ENCODE measurements at places on chromosomes 1 and 21.

- DNase-seq: no peak
These were observed 29.5 kb downstream of the RRP1B start for GRCh38 chr21:43688906-43689305.

DNA sequence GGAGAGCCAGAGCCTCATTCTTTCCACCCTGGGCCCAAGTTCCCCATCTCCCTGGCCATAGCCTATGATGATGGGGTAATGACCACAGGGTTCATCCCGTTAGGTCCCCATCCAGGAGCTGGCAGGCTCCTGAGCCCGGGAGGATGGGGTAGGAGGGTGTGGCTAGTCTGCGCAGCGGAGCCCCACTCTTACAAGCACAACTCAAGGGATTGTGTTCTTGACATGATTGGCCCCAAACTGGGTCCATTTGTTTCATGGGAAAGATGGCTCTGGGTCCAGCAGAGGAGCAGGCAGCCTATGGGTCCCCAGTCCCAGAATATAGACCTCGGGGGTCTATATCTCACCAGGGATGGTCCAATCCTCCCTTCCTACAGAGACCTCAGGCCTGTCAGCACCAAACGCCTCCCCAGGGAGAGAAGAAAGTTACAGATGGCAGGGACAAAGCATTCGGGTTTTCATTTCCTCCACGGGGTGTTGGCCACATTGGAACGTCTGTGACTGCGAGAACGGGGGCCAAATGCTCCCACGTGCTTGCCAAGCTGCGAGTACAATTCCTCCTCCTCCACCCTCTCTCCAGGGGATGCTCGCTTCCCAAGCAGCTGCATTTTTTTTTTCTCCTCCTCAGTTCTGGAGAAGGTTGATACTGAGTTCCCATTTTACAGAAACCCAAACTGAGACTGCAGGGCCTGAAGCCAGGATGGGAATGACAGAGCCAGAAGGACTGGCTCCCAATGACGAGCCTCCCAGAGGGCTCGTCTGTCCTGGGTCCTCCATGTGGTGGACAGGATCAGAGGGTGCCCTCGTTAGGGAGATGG is 71.0 kb downstream of the DHRS3 start:
- no peak for DNase-seq

GRCh38 chr21:42367367-42368165 is 1.2 kb upstream of the TFF1 start:
- DNase-seq: no peak

GRCh38 chr1:181174861-181175260 is 86.4 kb downstream of the IER5 start:
- DNase-seq: no peak

DNA sequence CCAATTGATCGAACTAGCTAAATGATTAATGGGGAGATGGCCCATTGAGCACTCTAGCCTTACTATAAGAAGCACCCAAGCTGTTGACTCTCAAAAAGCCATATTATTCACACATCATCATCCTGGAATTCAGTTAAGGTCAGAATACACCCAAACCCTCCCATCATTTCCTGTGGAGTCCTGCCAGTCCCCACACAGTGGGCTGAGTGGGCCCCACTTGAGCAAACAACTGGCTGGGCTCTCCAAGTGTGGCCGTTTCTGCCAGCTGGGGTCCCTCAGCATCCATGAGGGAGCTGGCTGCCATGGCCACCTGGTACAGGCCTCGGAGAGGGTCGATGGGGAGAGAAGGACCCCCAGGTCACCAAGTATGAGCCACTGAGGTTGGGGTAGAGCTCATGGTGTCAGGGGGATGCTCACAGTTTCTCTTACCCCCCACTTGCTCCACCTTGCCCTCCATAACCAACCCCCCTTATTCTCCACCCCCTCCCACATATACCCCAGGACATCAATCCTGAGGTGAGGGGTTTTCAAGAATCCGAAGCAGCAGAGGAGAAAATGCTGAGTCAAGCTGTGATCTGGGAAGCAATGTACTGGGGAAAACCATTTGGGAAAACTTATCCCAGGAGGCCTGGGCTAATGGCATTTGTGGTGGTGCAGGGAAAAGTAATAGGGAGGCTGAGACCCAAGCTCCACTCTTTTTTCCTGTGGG is 60.3 kb downstream of the UBE2T start:
- DNase-seq: no peak

DNA sequence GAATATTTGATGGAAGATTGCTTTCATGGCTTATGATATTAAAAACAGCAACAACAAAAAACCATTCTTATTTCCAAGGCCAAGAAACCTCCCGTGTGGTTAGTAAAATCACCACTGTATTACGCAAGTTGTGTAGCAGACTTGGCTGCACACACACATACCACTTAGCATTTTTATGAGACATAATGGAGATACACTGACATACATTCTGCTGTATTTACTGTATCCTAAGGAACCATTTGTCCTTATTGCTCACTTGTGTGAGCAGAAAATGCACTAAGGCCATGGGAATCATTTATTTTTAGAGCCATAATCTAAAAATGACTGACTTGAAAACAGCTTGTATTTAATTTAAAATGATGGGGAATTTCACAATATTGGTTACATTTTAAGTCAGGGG is 584 bp upstream of the C1orf141 start:
- DNase-seq: no peak

DNA sequence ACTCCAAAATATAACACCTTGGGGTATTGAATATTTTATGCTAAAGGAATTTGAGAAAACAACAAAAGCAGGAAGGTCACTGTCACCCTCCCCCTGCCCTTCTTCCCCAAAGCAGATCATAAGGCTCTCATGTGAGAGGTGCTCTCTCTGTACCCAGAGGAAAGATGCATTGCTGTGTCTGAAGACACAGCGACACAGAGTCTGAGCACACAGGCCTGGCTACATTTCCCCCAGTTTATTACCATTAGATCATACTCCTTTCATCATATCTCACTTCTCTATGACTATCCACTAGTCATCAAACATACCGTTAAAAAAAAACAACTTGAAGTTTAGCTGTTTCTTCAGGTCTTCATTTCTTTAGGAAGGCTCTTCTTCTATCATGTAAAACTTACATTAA is 127.1 kb downstream of the PPIAL4G start:
- DNase-seq: no peak

- peak; percentile 79 for DNase-seq
These were observed 12.3 kb upstream of the IFNLR1 start for GRCh38 chr1:24199291-24199900.

- no peak for DNase-seq
These were observed 1.7 kb upstream of the TRIM67 start for GRCh38 chr1:231159963-231160761.

Measured in stimulated activated naive CD8-positive, alpha-beta T cell treated with anti-CD3 and anti-CD28 coated beads, Interleukin-15, Interleukin-2, amounts not matched to agents 100 U/mL and 50 U/mL, for 24 hours (primary cell).